ENCODE measurements at places on chromosomes 7 and 10.

GRCh38 chr7:115910541-115911164, 119.9 kb downstream of the TFEC start:
- no peak overlapping the region for H3K27ac ChIP-seq
- no peaks in the 10 kb centered on the region for H3K4me1 ChIP-seq
- no peaks in the 10 kb centered on the region for H3K36me3 ChIP-seq
- H3K4me3 ChIP-seq: no peak overlapping the region

DNA sequence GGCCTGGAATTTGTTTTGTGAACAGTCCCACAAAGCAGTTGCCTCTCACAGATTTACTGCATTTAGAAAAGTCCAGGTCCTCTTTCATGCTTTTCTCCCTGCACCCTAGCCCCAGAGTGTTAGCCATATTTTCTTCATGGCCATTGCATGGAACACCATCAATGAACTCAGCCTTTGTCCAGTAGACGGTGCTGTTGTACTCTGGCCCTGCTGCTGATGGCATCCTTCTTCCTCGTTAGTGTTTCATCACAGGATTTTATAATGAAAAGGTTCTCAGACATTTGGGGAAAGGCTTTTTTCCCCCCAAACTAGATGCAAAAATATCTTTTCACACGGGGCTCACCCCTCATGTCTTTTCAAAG, 93.0 kb upstream of the SLC25A13 start:
- no peaks in the 10 kb centered on the region for H3K27me3 ChIP-seq
- H3K4me1 ChIP-seq: no peaks in the 10 kb centered on the region
- no peak overlapping the region for H3K27ac ChIP-seq
- no peak for DNase-seq

DNA sequence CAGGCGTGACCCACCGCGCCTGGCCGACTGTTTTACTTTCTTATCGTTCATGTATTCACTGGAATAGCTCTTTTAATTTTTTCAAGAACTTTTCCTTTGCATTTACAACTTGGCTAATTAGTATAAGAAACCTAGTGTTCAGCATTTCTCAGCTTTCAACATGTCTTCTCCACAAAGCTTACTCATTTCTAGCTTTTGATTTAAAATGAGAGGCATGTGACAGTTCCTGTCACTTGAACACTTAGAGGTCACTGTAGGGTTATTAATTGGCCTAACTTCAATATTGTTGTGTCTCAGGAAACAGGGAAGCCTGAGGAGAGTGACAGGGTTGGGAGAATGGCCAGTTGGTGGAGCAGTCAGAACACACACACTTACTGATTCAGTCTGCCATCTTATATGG, 125.1 kb upstream of the GPR22 start:
- no peaks in the 10 kb centered on the region for H3K36me3 ChIP-seq
- no peak overlapping the region for H3K27ac ChIP-seq
- peaks cover 3% of the 10 kb centered on the region for H3K4me1 ChIP-seq
- no peak for DNase-seq
- H3K27me3 ChIP-seq: no peaks in the 10 kb centered on the region

- no peak for DNase-seq
- H3K36me3 ChIP-seq: no peaks in the 10 kb centered on the region
- no peaks in the 10 kb centered on the region for H3K27me3 ChIP-seq
- no peaks in the 10 kb centered on the region for H3K4me1 ChIP-seq
Measured at GRCh38 chr7:41758321-41758720, 55.4 kb upstream of the INHBA start.

DNA sequence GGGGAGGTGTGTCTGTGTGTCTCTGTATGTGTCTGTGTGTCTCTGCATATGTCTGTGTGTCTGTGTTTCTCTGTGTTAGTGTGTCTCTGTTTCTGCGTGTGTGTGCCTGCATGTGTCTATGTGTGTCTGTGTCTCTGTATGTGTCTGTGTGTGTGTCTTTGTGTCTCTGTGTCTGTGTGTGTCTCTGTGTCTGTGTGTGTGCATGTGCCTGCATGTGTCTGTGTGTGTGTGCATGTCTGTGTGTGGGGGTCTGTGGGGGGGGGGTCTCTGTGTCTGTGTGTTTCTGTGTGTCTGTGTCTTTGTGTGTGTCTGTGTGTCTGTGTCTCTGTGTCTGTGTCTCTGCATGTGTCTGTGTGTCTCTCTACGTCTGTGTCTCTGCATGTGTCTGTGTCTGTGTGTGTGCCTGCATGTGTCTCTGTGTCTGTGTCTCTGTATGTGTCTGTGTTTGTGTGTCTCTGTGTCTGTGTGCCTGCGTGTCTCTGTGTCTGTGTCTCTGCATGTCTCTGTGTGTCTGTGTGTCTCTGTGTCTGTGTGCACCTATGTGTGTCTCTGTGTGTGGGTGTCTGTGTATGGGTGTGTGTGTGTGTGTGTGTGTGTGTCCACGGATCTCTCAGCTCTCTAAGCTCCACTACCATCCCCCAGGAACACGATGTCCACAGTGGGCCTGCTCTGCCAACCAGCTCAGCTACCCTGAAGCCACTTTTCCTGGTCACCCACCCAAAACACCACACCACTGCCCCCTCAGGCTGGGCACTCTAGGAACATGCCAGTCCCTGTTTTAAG, 41.7 kb downstream of the RASGEF1A start:
- H3K27me3 ChIP-seq: peaks cover 17% of the 10 kb centered on the region
- no peak overlapping the region for H3K27ac ChIP-seq
- H3K4me3 ChIP-seq: no peak overlapping the region
- DNase-seq: no peak
- no peaks in the 10 kb centered on the region for H3K36me3 ChIP-seq

- H3K4me1 ChIP-seq: no peaks in the 10 kb centered on the region
- no peak overlapping the region for H3K27ac ChIP-seq
- H3K4me3 ChIP-seq: no peak overlapping the region
- DNase-seq: no peak
Measured at GRCh38 chr10:1395481-1396296, 339.5 kb downstream of the WDR37 start.

GRCh38 chr7:90736968-90737939, 141.1 kb downstream of the CDK14 start:
- H3K27me3 ChIP-seq: no peaks in the 10 kb centered on the region
- peaks cover 5% of the 10 kb centered on the region for H3K4me1 ChIP-seq
- no peak overlapping the region for H3K27ac ChIP-seq
- H3K4me3 ChIP-seq: no peak overlapping the region
- DNase-seq: no peak

- H3K27ac ChIP-seq: no peak overlapping the region
- no peaks in the 10 kb centered on the region for H3K4me1 ChIP-seq
- DNase-seq: no peak
- peaks cover 4% of the 10 kb centered on the region for H3K27me3 ChIP-seq
- H3K4me3 ChIP-seq: no peak overlapping the region
Measured at GRCh38 chr7:30690011-30690410, 7.8 kb upstream of the CRHR2 start.

- H3K36me3 ChIP-seq: no peaks in the 10 kb centered on the region
- no peak for DNase-seq
- no peak overlapping the region for H3K27ac ChIP-seq
- H3K27me3 ChIP-seq: no peaks in the 10 kb centered on the region
- no peak overlapping the region for H3K4me3 ChIP-seq
Measured at GRCh38 chr7:142332421-142332820, 74.6 kb upstream of the PRSS58 start.

GRCh38 chr7:120733143-120733542, 124.8 kb downstream of the TSPAN12 start:
- no peak for DNase-seq
- H3K4me3 ChIP-seq: no peak overlapping the region
- H3K36me3 ChIP-seq: no peaks in the 10 kb centered on the region
- H3K27ac ChIP-seq: no peak overlapping the region
- H3K27me3 ChIP-seq: peaks cover 3% of the 10 kb centered on the region
